ENCODE measurements at places on chromosomes 5 and 9. TPM values are rescaled to one million over a fixed set of nuclear protein-coding genes. Genes with fewer than 3 reads are reported as not detected.

CARD9 gene
- total RNA-seq: 1.3 TPM

CDH9 gene
- not detected for total RNA-seq

- no peak for DNase-seq
Measured at GRCh38 chr9:35510383-35510753, 20.5 kb downstream of the RUSC2 start.

SLCO6A1 gene
- total RNA-seq: not detected

ARL15 gene
- total RNA-seq: 24.1 TPM

TMEM174 gene
- not detected for total RNA-seq

FAM151B gene
- total RNA-seq: 1.6 TPM

- no peak for DNase-seq
Measured at GRCh38 chr5:36402512-36402906, 100.8 kb upstream of the RANBP3L start.

- peak; percentile 12 for DNase-seq
Measured at GRCh38 chr5:160466889-160467554, 45.4 kb downstream of the PTTG1 start.

- DNase-seq: no peak
Measured at GRCh38 chr5:138978080-138978479, 102.9 kb upstream of the LRRTM2 start.

- no peak for DNase-seq
Measured at GRCh38 chr9:133945977-133946753, 46.0 kb downstream of the VAV2 start.
